Stomach (tissue), 19 donors: ENCODE measurements at places on chromosomes 7 and 10. TPM values are rescaled to one million over a fixed set of nuclear protein-coding genes. Genes with fewer than 3 reads are reported as not detected.

Gene SRRM3
- total RNA-seq, result 6.4 TPM

Gene P4HA1
- total RNA-seq, result 26.8 TPM

Gene MLLT10
- 57.4 TPM for total RNA-seq

Gene FGFR2
- total RNA-seq, result 65.0 TPM

Gene NAT16
- total RNA-seq, result not detected

Gene CPED1
- total RNA-seq, result 8.4 TPM

Gene NDUFB2
- total RNA-seq, result 104 TPM

Gene SPDYE1
- not detected for total RNA-seq
